Fibroblast of pulmonary artery (primary cell): ENCODE measurements at places on chromosomes 13 and 19.
A peak's percentile ranks its signal among the peaks of the same experiment; 100 is the strongest.

DNA sequence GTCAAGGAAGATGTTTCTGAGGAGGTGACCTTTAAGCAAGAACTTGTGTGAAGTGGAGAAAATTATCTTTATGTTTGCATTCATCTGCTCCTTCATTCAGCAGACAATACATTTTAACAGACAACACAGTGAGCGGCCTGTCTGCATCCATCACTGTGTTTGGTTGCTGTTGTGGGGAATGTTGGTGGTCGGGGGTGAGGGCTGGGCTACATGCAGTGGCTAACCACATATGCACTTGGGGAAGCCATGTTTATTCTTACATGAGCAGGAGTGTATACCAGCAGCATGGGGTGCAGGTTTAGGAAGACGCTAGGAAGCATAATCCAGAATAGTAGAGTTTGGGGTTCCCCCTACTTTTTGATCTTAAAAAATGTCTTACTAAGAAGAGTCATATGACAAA is 66.4 kb downstream of the DHRS12 start:
- no peak for DNase-seq

GRCh38 chr19:51327066-51328001 is 14.6 kb downstream of the VSIG10L start:
- peak; percentile 48 for DNase-seq

GRCh38 chr13:24617256-24618010 is 62.8 kb upstream of the ATP12A start:
- DNase-seq, result no peak

- no peak for DNase-seq
Measured at GRCh38 chr19:45460807-45461347, 6.9 kb upstream of the FOSB start.

- DNase-seq, result no peak
Measured at GRCh38 chr19:19022380-19022961, 10.8 kb downstream of the SUGP2 start.

- DNase-seq, result no peak
Measured at GRCh38 chr19:43532571-43532961, 422 bp upstream of the ZNF575 start.

- DNase-seq, result no peak
Measured at GRCh38 chr13:32811297-32811800, 204.9 kb upstream of the KL start.

- DNase-seq, result peak; percentile 22
Measured at GRCh38 chr13:100608906-100609305, 20.3 kb upstream of the GGACT start.

DNA sequence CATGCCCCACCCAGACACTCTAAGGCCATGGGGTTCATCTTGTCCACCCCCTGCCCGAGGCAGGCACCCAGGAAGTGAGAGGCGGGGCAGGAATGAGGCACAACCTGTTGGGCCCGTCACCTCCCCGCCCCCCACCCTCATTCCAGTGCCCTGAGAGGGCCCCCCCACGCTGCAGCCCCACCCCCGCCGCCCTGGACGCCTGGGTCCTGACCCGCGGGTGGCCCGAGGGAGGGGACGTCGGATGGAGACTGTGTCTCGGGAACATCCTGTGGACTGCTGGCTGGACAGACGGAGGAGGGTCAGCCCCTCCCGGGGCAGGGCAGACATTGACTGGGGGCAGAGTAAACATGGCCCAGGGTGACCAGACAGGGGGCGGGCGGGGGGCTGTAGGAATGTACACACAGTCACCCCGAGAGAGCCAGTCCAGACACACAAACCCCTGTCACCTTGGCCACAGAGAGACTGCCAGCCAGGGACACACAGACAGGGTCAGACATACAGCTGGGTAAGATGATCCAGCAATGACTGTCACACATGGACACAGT is 7.4 kb upstream of the JUNB start:
- no peak for DNase-seq

GRCh38 chr19:48617146-48617937 is 1.6 kb downstream of the RPL18 start:
- DNase-seq, result no peak

- DNase-seq, result no peak
Measured at GRCh38 chr13:95121516-95121915, 179.7 kb downstream of the ABCC4 start.

GRCh38 chr19:17303940-17304267 is 679 bp upstream of the ABHD8 start:
- no peak for DNase-seq
